ENCODE measurements at places on chromosomes 1 and 21.

DNA sequence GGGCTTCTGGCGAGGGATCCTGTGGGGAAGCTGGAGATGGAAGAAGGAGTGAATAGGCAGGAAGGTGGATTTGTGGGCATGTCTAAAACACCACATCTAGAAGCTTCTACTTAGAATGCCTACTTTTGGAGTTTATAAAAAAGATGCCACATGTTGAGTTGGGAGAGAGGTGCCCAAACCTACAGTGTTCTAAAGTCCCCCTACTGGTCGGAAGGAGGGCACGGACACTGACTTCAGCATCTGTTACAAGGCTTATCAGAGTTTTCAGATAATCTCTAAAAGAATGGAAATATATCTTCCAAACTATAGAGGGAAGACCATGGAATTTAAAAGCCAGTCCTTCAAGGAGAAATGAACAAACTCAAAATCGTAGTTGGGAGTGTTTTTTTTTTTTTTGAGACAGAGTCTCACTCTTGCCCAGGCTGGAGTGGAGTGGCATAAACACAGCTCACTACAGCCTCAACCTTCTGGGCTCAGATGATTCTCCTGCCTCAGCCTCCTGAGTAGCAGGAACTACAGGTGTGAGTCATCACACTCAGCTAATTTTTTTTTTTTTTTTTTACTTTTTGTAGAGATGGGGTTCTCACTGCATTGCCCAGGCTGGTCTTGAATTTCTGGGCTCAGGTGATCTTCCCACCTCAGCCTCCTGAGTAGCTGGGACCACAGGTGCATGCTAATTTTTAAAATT lies 14.8 kb downstream of the IBA57 start:
- DNase-seq, result no peak

GRCh38 chr1:218380125-218380977 lies 35.2 kb downstream of the TGFB2 start:
- DNase-seq, result peak; percentile 77

DNA sequence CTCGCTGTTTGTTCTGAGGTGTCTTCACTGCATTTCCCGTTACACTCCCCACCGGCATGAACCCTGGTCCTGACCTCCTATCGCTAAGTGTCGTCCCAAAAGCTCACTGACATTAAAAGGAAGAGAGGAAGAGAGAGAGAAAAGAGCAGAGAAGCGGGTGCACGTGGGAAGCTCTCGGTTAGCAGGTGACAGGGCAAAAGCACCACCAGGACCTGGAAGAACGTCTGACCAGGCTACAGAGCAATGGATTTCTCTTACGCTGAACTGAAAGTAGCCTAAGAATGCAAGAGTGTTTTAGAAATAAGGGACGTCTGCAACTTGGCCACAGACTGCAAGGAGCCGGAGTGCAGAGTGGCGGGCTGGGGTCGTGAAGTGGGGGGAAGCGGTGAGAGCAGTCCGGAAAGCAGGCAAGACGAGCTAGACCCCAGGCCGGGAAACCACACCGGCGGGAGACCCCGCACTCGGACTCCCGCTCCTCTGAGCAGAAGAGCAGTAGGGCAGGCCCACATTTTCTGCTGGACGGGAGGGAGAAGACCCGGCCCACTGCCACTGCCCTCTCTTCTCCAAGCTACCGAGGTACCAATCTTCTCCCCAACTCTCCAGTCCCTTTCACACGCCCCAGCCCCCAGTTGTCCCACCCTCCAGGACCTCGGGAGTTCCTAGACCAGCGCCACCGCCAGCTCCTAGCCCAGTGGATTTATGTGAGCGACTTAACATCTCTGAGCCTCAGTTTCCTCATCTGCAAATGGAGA lies 8.3 kb upstream of the MPZL1 start:
- no peak for DNase-seq

DNA sequence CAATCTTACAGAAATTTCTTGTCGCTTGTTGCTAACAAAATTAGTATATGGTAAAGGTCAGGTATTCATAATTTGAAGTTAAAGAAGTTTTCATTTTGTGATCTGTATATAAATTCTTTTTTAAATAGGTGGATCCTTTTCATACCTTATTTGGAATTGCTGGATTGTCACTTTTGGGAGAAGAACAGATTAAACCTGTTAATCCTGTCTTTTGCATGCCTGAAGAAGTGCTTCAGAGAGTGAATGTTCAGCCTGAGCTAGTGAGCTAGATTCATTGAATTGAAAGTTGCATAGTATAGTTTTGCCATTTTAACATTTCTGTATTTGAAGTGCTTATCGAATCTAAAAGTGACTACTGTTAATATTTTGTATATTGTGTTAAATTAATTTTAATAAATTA lies 2.3 kb upstream of the MSH4 start:
- no peak for DNase-seq

DNA sequence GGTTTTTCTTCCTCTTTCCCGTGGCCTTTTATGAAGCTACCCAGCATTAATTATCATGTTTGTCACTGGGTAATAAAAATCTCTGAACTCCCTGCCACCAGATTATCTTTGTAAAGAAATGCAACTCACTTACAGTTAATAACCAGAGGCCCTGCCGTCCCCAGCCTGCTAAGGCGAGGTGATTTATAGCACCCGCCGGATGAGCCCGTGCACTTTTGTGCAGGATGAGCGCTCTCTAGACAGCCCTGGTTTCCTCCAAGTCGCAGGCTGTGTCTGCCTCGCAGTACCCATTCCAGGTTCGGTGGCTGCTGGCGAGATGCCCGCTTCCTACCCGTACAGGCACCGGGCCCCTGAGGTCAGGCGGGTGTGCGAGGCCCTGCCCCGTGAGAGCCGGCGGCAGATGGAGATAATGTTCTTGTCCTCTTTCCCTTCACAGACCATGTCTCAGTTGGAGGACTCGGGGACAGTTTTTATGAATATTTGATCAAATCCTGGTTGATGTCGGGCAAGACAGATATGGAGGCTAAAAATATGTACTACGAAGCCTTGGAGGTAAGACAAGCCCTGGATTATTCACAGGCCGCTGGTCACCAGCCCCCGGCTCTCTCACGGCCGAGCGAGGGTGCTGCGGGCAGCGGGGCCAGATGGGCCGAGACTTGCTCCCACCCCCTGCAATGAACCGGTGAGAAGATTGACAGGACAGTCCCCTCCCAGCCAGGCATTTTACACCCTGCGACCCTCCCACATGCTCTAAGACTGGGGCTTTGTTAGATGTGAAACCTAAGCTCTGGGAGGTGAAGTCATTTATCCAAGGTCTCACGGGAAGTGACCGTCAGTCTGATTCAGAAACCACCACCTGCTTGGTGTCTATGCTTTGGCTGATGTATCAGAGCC lies 28.5 kb upstream of the SELENON start:
- peak; percentile 68 for DNase-seq

GRCh38 chr21:38561205-38561604 lies 62.9 kb upstream of the ERG start:
- DNase-seq, result no peak

DNA sequence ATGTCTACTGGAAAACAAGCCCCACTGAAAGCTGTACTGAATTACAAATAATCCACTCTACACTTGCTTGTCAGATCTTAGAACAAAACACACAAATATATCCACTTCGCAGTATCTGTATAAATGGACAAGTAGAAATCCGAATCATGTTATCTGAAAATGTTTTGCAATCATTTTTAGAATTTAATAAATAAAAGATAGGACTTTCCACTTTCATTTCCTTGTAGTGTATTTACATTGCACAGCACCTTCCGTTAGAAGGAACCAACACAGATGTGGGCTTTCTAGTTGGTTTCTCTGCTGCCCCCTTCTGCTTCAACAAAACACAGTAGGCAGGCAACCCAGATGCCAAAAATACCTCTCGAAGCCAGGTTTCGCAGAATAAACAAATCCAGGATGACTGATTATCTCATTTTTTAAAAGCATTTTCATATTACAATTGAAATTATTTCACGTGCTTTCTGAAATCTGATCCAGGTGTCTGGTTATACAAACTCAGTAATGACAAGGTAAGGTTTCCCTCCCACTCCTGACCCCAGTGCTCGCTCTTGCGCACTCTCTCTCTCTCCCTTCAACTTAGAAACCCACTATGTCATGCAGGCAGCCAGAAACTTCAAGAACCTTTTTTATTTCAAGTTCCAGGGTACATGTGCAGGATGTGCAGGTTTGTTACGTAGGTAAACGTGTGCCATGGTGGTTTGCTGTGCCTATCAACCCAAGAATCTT lies 389.9 kb downstream of the SMYD3 start:
- DNase-seq, result peak; percentile 60

GRCh38 chr21:42237577-42237976 lies 18.6 kb downstream of the ABCG1 start:
- DNase-seq, result no peak

GRCh38 chr1:231642618-231643017 lies 16.0 kb downstream of the DISC1 start:
- no peak for DNase-seq

GRCh38 chr1:100530880-100531487 lies 7.0 kb upstream of the GPR88 start:
- no peak for DNase-seq

- no peak for DNase-seq
These were observed 158.9 kb upstream of the COL11A1 start for GRCh38 chr1:103267266-103267665.

- DNase-seq, result no peak
These were observed 36.7 kb downstream of the FAM163A start for GRCh38 chr1:179779645-179780272.

DNA sequence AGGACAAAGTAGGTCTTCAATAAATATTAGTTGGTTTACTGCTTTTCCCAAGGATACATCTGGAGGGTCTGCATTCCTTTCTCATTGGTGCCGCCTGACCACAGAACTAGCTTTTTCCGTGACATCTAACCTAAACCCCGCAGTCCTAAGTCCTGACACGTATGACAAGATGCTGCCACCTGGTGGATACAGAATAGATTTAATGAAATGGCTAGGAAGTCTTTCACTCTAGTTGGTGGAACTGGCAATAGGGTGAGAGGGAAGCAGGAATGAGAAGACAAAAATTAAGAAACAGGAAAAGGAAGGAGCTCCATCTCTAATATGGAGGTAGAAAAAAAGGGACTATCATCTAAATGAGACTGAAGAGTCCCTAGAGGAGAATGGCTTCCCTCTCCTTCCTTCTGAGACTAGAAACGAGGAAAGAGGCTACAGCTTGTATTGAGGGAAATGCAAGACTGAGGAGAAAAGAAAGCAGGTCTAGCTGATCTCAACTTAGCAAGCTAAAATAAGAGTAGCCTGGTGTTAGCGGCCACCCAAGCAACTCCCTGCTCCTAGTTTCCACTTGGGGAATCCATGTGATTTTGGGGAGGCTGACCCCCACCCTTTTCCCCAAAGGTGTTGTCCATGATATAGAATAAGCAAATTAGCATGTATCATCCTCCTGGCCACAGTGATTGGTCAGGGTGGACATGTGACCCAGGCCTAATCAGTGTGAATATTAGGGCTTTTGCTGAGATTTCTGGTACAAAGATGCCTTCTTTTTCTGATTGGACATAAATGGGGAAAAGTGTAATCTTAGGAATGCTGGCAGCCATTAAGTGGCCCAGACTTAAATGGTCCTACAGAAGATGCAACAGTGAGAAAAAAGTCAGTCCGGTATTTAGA lies 5.9 kb downstream of the RFX5 start:
- peak; percentile 89 for DNase-seq

All from islet precursor cell (in vitro differentiated cells).